ENCODE measurements at places on chromosomes 12 and 14. TPM values are rescaled to one million over a fixed set of nuclear protein-coding genes. Genes with fewer than 3 reads are reported as not detected.

The SERPINA9 gene
- total RNA-seq: not detected

The NEUROD4 gene
- total RNA-seq: not detected

The PAPLN gene
- total RNA-seq: 2.9 TPM

The MFAP5 gene
- total RNA-seq: not detected

The TESPA1 gene
- total RNA-seq: 2.4 TPM

The B4GALNT1 gene
- 32.2 TPM for total RNA-seq

The GRIP1 gene
- 0.75 TPM for total RNA-seq

GRCh38 chr14:53525608-53526007, 372.5 kb upstream of the DDHD1 start:
- no peak for DNase-seq
- no peaks in the 10 kb centered on the region for H3K27me3 ChIP-seq
- H3K4me3 ChIP-seq: no peak overlapping the region
- H3K36me3 ChIP-seq: no peaks in the 10 kb centered on the region
- no peak overlapping the region for H3K27ac ChIP-seq

- DNase-seq: no peak
- peak overlapping the region; percentile 87 for H3K4me3 ChIP-seq
- H3K36me3 ChIP-seq: no peaks in the 10 kb centered on the region
Measured at GRCh38 chr12:110581931-110582275, 1.2 kb downstream of the PPTC7 start.

- H3K36me3 ChIP-seq: no peaks in the 10 kb centered on the region
- no peak overlapping the region for H3K4me3 ChIP-seq
- H3K4me1 ChIP-seq: no peaks in the 10 kb centered on the region
- H3K27ac ChIP-seq: no peak overlapping the region
Measured at GRCh38 chr12:120914794-120915193, 10.6 kb upstream of the SPPL3 start.

- no peak overlapping the region for H3K4me3 ChIP-seq
- DNase-seq: no peak
- no peaks in the 10 kb centered on the region for H3K4me1 ChIP-seq
- no peak overlapping the region for H3K27ac ChIP-seq
Measured at GRCh38 chr14:29895591-29896083, 32.0 kb downstream of the PRKD1 start.

- H3K4me1 ChIP-seq: peaks cover 13% of the 10 kb centered on the region
- no peaks in the 10 kb centered on the region for H3K27me3 ChIP-seq
- H3K36me3 ChIP-seq: peaks cover 31% of the 10 kb centered on the region
- DNase-seq: peak; percentile 58
- peak within 1 kb of the TSS; percentile 49 for H3K4me3 ChIP-seq
Measured at GRCh38 chr12:6943722-6944380, at the start of the genes C12orf57 and RNU7-1. TSS of gene C12orf57 (plus strand) at chr12:6944022. CDS start at chr12:6944122, 100 bp downstream. TSS of gene RNU7-1 (plus strand) at chr12:6943816.

- no peaks in the 10 kb centered on the region for H3K27me3 ChIP-seq
- H3K27ac ChIP-seq: no peak overlapping the region
- DNase-seq: no peak
- H3K4me1 ChIP-seq: no peaks in the 10 kb centered on the region
Measured at GRCh38 chr12:9992296-9992695, 6.6 kb downstream of the CLEC1B start.

DNA sequence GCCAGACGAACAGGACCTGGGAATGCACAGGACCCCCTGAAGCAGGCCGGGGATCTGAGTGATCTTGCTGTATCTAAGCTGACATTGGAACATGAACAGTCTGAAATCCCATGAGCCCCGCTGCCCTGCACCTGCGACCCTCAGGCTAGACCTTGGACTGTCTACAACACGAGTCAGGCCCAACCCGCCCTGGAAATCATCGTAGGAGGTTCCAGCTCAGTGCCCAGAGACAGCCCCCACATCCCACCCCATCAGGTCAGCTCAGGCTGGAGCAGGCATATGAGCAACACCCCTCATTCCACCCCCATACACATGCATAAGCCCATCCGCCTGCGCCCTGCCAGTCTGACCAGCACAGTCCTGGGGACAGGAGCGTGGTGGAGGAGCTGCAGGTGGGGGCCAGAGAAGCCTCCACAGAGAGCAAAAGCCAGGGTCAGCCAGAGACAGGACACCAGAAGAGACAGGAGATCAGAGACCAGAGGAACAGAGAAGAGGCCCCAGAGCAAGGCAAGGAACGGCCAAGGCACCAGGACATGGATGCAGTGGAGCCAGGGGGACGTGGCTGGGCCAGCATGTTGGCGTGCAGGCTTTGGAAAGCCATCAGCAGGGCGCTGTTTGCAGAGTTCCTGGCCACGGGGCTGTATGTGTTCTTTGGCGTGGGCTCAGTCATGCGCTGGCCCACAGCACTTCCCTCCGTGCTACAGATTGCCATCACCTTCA, at the start of gene AQP6:
TSS of gene AQP6 (plus strand) at position 307 of the 720 bp plus-strand sequence. CDS start at position 534, 227 bp downstream.
- H3K27ac ChIP-seq: no peak within 1 kb of the TSS
- no peaks in the 10 kb centered on the region for H3K4me1 ChIP-seq
- peaks cover 28% of the 10 kb centered on the region for H3K27me3 ChIP-seq
- H3K36me3 ChIP-seq: no peaks in the 10 kb centered on the region
- DNase-seq: no peak
- H3K4me3 ChIP-seq: no peak within 1 kb of the TSS

DNA sequence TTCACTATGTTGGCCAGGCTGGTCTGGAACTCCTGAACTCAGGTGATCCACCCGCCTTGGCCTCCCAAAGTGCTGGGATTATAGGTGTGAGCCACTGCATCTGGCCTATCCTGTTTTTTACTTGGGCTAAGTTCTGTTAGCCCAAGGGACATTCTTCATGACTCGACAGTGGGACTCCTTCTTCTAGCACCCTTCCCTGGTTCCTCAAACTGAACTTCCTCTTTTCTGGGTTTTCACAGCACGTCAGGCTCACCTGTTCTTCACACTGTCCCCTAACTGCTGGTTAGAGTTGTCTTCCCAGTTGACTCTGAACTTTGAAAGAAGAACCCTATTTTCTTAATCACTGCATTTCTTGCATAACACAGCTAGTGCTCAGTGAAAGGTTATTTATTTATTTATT, 22.5 kb downstream of the CABP1 start:
- H3K27ac ChIP-seq: no peak overlapping the region
- H3K4me3 ChIP-seq: no peak overlapping the region
- DNase-seq: no peak
- peaks cover 69% of the 10 kb centered on the region for H3K27me3 ChIP-seq
- H3K36me3 ChIP-seq: no peaks in the 10 kb centered on the region

GRCh38 chr14:94695231-94695630, 74.7 kb downstream of the GSC start:
- no peaks in the 10 kb centered on the region for H3K4me1 ChIP-seq
- H3K36me3 ChIP-seq: no peaks in the 10 kb centered on the region
- no peaks in the 10 kb centered on the region for H3K27me3 ChIP-seq
- no peak overlapping the region for H3K4me3 ChIP-seq
- DNase-seq: no peak
- H3K27ac ChIP-seq: no peak overlapping the region

DNA sequence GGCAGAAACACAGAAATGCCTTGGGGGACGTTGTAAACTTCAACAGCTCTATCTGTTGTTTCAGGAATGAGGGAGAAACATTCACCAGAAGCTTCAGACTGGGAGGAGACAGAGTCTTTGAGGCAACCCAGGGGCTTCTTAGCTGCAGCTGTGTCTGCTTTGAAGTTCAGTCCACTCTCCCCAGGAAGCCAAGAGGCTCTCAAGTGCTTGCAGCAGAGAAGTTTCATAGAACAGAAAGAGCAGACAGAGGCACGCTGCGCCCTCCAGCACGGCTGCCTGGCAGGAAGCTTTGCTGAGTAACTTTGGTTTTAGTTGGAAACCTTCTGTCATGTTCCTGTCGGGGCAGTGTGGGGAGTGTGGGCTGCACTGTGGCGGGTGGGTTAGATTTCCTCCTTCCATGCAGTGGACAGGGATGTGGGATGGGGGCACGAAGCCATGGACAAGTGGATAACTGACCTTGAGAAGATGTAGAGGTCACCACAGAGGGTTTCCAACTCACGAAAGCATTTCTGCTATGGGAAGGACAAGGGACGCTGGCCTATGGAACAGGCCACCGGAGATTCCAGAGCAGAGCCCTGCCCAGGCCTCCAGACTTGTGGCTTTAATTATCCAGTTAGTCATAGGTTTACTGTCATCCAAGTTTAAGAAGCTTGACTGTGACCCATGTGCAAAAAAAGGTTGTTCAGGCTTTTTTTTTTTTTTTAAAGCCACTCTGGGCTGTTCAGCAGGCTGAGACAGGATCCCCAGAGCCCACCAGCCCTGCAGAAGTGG, 107.7 kb downstream of the ARF6 start:
- no peaks in the 10 kb centered on the region for H3K36me3 ChIP-seq
- H3K4me1 ChIP-seq: peaks cover 48% of the 10 kb centered on the region
- H3K4me3 ChIP-seq: no peak overlapping the region
- H3K27me3 ChIP-seq: no peaks in the 10 kb centered on the region
- H3K27ac ChIP-seq: peak overlapping the region; percentile 78

GRCh38 chr14:30525833-30526232, 33.1 kb upstream of the G2E3 start:
- no peaks in the 10 kb centered on the region for H3K4me1 ChIP-seq
- H3K27me3 ChIP-seq: no peaks in the 10 kb centered on the region
- no peak overlapping the region for H3K27ac ChIP-seq
- no peaks in the 10 kb centered on the region for H3K36me3 ChIP-seq
- DNase-seq: no peak

- no peak overlapping the region for H3K4me3 ChIP-seq
- H3K27me3 ChIP-seq: no peaks in the 10 kb centered on the region
- no peak overlapping the region for H3K27ac ChIP-seq
Measured at GRCh38 chr14:46686652-46687051, 35.1 kb upstream of the RPL10L start.

DNA sequence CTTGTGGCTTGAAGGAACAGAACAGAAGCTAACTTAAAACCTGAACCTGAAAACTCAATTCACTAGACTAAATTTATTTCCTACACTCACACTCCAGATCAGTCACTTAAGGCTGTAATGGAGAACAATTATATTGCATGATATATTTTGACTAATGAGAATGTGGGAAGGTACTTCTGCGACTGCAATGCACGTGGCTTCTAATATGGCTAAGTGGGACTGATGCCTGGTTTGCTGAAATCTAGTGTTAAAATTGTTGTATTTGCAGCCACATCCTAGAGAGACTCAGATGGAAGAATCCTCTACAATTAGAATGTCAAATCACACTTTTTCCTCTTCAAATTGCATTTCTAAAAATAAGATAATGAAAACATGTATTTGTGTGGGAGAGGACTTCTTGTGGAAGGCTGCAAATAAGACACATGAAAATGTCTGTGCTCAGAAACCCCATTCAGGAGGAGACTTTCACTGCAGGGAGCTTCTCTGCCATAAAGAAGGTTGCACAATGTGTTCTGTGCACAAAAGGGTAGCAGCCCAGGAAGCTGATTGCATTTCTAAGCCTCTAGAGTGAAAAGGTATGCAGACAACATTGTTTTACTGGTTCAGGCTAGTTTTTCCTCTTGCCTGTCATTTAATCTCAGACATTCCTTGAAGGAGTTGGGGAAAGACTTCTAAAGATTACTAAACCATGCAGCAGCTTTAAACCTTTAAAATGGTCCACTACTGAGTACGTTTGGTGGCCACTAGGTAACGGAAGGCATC, 224.3 kb downstream of the NEDD1 start:
- no peaks in the 10 kb centered on the region for H3K36me3 ChIP-seq
- H3K27me3 ChIP-seq: no peaks in the 10 kb centered on the region
- H3K4me3 ChIP-seq: no peak overlapping the region
- H3K4me1 ChIP-seq: no peaks in the 10 kb centered on the region
- no peak for DNase-seq

DNA sequence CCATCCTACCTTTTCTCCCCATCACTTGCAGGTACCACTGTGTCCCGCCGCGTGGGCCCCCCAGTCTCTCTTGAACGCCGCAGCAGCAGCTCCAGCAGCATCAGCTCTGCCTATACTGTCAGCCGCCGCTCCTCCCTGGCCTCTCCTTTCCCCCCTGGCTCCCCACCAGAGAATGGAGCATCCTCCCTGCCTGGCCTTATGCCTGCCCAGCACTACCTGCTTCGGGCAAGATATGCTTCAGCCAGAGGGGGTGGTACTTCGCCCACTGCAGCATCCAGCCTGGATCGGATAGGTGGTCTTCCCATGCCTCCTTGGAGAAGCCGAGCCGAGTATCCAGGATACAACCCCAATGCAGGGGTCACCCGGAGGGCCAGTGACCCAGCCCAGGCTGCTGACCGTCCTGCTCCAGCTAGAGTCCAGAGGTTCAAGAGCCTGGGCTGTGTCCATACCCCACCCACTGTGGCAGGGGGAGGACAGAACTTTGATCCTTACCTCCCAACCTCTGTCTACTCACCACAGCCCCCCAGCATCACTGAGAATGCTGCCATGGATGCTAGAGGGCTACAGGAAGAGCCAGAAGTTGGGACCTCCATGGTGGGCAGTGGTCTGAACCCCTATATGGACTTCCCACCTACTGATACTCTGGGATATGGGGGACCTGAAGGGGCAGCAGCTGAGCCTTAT, 9.2 kb downstream of the ARHGAP9 start:
- DNase-seq: no peak
- no peak overlapping the region for H3K4me3 ChIP-seq
- peaks cover 22% of the 10 kb centered on the region for H3K4me1 ChIP-seq
- no peaks in the 10 kb centered on the region for H3K36me3 ChIP-seq
- H3K27me3 ChIP-seq: peaks cover 47% of the 10 kb centered on the region

GRCh38 chr14:78164226-78164853, 5.8 kb upstream of the NRXN3 start:
- no peak overlapping the region for H3K27ac ChIP-seq
- no peaks in the 10 kb centered on the region for H3K36me3 ChIP-seq
- no peak overlapping the region for H3K4me3 ChIP-seq
- H3K4me1 ChIP-seq: no peaks in the 10 kb centered on the region
- DNase-seq: peak; percentile 44

Measured in K562 (cell line).